ENCODE measurements at places on chromosomes 4 and X.

GRCh38 chr4:7970361-7970946 is 30.8 kb upstream of the AFAP1 start:
- DNase-seq = no peak

DNA sequence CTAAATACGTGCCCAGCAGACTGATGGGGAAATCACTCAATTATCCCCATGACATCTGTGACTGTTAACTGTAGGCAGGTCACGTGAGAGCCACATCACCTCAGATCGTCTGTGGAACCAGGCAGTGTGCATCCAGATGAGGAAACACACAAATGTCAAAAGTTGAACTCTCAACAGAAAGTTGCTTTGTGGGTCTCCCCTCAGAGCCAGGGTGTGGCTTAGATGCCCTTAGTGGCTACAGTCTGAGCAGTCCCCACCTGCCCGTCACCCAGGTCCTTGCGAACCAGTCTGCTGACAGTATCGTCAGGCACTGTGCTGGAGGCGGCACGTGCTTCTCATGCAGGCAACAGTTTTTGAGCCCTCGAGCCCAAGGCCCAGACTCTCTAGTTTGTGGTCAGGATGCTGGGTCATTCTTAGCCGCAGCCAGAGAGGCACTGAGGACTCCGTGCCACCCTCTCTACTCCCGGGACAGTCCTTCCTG is 10.8 kb downstream of the TMEM187 start:
- DNase-seq = no peak

- DNase-seq = no peak
Observed at GRCh38 chrX:136047969-136048368, 62.7 kb downstream of the SLC9A6 start.

GRCh38 chrX:2677764-2678163 is 13.3 kb upstream of the CD99 start:
- DNase-seq = no peak

GRCh38 chr4:68145261-68145660 is 15.6 kb upstream of the TMPRSS11F start:
- DNase-seq = no peak

GRCh38 chr4:120636120-120636630 is 286.4 kb downstream of the PRDM5 start:
- no peak for DNase-seq

GRCh38 chrX:24292353-24292752 is 21.5 kb downstream of the SUPT20HL2 start:
- no peak for DNase-seq

DNA sequence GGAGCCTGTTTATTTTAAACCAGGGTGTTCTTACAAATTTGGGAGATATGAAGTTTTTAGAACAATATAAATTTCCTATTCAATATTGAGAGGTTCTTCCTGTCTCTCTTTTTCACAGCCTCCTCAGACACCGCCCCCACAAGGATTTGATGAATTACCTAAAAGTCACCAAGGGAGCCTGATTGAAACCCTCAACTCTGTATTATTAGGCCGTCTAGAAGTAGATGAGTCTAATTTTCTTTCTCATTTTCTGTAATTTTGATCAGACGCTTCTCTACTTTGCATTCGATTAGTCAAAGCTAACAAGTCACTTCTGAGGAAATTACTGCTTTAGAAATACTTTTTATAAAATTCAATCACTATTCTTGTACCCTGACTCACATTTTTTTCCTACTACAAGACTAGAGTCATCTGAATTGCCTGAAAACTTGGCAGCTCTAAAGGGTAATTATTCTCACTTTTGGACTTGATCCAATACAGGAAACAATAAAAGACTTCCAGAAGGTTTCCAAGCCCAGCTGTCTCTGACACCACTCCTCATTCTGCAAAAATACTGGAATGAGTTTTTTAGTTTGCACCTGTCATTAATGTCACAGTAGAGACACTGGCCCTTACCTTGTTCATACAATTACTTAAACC is 111.2 kb downstream of the ELOVL6 start:
- no peak for DNase-seq

GRCh38 chr4:26261405-26261804 is 59.4 kb upstream of the RBPJ start:
- DNase-seq = no peak

DNA sequence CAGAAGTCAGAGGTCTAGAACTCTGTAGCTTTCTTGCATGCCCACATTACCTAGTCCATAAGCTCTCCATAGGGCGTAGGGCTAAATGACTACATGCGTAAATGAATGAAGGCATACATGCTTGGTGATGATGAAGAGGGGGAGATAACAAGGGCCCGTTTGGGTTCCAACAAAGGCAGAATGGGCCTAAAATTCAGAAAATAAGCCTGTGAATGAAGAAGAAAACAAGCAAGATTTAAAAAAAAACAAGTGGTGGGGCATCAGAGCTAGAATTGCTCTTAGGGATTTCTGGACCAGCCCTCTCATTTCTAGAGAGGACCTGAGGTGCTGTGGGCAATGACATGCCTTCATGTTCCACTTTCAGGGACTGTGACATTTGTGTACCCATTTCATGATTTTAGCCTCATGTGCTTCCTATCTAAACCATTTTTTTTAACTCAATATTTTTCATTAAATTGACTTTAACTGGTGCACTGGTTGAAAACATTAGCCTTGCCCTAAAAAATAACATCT is 12.1 kb downstream of the GPRIN3 start:
- DNase-seq = no peak

DNA sequence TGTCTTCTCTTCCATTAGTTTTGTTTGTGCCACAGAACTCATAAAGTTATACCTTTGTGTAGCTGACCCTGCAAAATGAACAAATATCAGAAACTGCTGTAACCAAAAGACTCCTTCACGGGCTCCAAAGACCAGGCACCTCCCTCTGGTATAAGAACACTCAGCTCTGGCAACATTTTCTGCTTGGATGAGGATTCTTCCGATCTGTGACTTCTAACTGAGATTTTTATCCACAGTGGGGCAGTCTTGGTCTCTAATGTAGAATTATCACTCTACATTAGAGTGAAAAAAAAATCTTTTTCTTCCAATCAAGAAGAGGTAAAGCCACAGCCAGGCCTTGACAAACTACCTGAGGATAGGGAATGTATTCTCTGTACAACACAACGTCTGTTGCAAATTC is 38.5 kb upstream of the PRSS48 start:
- DNase-seq = no peak

GRCh38 chrX:132652871-132653270 is 164.0 kb upstream of the MBNL3 start:
- DNase-seq = no peak

GRCh38 chr4:72216539-72217277 is 184.9 kb downstream of the NPFFR2 start:
- DNase-seq = no peak

- no peak for DNase-seq
Observed at GRCh38 chr4:169372791-169373190, 102.0 kb upstream of the SH3RF1 start.

DNA sequence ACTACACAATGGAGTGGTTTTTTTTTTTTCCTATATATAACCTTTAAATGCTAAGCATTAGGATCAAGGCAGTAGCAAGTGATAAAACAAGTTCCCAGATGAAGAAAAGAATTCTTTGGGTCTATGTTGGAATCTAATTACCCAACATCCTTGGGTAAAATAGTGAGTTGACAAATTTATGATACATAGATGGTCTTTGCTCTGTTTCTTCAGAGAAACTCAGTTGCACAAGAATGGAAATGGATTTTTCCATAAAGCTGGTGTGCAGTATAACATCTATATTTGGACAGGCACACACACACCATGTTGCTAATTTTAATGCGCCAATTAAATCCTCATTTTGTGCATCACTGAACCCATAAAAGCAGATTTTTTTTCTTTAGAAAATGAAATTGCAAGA is 137.0 kb upstream of the MED14 start:
- no peak for DNase-seq

GRCh38 chr4:82645936-82646565 is 84.3 kb upstream of the TMEM150C start:
- DNase-seq = no peak

- no peak for DNase-seq
Observed at GRCh38 chrX:77427611-77428010, 19.6 kb upstream of the FGF16 start.

DNA sequence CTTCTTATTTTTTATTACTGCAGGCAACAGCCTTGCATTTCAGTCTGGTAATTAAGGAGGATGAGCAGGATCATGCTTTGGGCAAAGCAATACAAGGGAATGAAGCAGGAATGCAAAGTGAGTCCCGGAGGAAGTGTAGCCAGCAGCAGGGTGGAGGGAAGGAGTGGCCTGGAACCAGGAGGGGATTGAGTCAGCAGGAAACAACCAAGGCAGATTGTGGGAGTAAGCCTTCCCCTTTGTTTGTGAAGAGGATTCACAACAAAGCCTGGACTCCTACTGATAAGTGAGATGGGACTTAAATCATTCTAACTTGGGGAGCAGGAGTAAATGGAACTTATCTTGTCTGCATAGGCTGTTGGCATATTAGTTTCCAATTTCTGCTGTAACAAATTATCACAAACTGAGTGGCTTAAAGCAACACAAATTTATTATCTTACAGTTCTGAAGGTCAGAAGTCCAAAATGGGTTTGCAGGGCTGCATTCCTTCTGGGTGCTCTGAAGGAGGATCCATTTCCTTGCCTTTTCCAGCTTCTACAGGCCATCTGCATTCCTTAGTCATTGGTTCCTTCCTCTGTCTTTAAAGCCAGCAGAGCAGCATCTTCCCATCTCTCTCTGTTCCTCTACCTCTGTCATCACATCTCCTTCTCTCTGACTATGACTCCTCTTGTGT is 93.2 kb upstream of the AP1S2 start:
- no peak for DNase-seq

GRCh38 chr4:115213716-115214115 is 100.3 kb upstream of the NDST4 start:
- no peak for DNase-seq

DNA sequence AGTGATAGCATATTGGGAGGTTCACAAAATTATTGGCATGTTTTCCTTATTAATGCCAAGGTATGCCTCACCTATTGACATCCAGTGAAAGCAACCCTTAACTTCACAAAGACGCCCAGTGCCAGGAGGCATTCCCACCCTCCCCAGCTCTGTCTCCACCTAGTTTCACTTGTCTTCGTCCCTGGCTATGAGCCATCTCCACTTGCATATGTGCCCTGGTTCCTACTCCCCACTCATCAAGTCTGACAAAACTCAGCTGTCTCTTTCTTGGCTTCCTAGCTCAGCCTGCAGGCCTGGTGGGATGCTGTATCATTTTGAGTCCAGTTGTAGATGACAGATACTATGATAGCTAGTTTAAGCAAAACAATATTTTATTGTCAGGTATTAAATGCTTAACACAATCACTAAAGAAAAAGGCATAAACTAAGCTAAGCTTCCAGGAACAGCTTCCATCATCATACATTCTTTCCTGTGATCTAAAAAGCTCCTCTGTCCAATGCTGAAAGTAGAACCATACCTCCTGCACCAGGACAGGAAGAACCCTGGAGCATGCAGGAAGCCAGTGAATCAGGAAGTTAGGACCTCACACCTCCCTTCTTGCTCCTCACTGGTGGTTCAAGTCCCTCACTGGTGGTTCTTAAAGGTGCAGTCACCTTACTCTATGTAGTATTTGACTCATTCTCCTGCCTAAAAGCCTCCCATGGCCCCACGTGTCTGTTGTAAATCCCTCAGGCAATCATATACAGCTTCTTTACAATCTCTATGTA is 410.3 kb upstream of the RASGEF1B start:
- DNase-seq = no peak

GRCh38 chr4:155617296-155617695 is 49.4 kb upstream of the GUCY1A1 start:
- no peak for DNase-seq

GRCh38 chrX:16999275-16999674 is 52.8 kb downstream of the REPS2 start:
- DNase-seq = no peak

GRCh38 chrX:17031827-17032226 is 85.4 kb downstream of the REPS2 start:
- no peak for DNase-seq

DNA sequence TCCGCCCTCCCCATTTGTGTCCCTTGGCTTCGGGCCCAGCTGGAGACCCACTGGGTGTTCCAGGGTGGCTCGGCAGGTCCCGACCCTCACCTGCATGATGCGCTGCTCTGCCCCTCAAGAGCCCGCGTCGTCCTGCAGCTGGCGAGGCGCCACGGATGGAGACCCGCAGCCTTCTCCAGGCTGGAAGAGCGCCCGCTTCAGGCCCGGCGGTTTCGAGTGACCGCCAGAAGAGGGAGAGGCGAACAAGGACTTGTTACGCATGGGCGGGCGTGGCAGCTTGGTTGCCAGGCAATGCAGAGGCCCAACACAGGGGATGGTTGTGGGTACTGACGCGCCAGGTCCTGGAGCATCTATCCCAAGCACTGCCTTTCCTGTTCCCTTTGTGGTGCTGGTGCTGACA is at the start of gene PDCL2:
Gene PDCL2 (minus strand): TSS at position 232 of the 400 bp plus-strand sequence. CDS start 136 bp downstream, at position 96.
- no peak for DNase-seq

GRCh38 chrX:18146954-18147353 is 73.7 kb downstream of the BEND2 start:
- DNase-seq = no peak

- DNase-seq = no peak
Observed at GRCh38 chr4:69910016-69910782, 20.7 kb upstream of the CSN1S1 start.

DNA sequence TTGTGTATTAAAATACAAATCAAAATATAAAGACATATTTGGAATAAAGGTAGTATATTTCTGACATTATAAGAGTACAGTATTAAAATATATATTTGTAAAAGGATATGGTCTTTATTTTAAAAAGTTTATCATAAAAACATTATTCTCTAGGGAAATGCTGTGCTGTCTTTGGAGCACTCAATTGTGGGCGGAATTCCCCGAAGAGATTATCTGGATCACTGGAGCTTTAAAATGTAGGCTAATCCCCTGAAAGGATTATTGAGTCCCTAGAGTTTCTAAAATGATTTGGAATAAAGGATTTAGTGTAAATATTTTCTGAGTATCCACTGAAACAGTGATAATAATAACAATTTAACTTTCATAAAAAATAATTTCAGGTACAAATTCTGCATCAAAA is 1239.4 kb downstream of the TECRL start:
- no peak for DNase-seq

DNA sequence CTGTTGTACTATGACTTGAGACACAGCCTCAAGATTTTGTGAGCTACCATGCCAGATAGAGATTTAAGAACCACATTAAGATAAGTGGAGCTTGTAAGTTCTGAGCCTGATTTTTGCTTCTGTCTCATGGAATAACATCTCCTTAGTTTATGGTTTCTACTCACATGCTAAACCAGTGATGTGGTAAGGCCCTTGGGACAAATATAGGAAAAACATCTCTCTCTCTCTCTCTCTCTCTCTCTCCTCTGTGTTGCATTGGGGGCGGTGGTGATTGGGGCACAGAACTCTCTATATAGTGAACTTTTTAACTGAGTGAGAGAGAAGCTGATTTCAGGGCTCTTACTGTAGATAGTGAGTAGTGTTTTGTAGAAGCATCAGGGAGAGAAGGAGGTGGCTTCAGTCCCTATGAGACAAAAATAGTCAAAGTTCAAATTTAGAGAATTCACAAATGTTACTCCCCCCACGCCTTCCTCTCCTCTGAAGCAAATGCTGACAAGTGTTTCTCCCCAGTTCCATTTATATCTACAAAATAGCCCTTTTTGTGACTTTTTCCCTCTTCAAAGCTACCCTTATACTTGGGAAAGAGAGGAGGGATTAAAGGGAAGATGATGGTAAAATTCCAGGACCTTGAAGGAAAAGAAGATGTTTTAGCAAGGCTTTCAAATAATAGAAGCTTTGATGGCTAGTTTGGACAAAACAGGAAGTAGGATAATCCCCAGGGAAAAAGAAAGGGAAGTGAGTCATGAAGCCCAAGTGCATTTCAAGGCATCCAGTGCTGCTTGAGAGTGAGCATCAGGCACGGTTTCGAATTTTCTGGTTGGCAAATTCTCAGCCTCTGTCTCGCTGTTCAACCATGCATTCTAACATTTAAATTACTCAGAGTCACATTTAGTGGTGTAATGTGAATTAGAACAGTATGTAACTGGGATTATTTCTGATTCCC is 134.3 kb upstream of the AP1S2 start:
- DNase-seq = no peak

Data from stimulated activated CD4-positive, alpha-beta T cell treated with anti-CD3 and anti-CD28 coated beads, TNF-alpha, amount 100 ng/mL, for 4 hours (primary cell).